Glutamatergic neuron (in vitro differentiated cells): ENCODE measurements at places on chromosomes 1 and 21. TPM values are rescaled to one million over a fixed set of nuclear protein-coding genes. Genes with fewer than 3 reads are reported as not detected.

GRCh38 chr1:182909578-182909977 lies 43.4 kb downstream of the SHCBP1L start:
- no peak for DNase-seq

The OR2T35 gene
- not detected for total RNA-seq

The NR1I3 gene
- total RNA-seq = not detected

DNA sequence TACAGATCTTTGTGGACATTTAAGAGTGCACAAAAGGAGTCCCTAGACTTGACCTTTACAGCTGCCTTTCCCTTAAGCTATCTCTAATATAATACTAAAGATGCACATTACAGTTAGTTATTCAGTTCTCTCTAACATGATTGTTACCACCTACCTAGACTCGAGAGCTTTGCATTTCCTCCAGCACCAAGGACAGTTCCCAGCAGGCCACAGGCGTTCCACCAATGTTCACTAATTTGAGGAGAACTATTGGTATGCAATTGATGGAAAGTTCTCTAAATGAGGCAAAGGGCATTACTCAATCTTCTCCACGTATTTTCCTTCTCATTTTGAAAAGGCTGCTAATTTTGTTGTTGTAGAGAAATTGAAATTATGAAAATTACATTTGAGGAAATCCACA lies 5.4 kb upstream of the NTNG1 start:
- no peak for DNase-seq

GRCh38 chr1:233487408-233487807 lies 126.5 kb upstream of the KCNK1 start:
- DNase-seq = no peak

The RGS13 gene
- not detected for total RNA-seq

The TFF2 gene
- not detected for total RNA-seq

DNA sequence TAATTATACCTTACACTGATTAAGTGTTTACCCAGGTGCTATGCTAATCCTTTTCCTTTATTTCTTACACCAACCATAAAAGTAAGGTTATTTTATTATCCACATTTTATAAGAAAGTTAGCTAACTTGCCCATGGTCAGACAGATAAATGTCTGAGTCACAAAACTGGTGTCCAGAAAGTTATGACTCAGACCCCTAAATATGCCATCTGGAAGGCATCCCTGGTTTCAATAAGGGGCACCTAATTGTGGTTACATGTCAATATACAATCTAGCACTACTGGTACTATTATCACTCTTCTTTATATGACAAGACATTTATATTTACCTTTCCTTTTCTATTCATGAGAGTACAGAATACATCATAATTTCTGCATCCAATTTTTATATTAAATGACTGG lies 496.5 kb upstream of the ADGRL2 start:
- no peak for DNase-seq

The OXCT2 gene
- total RNA-seq = 0.37 TPM

- no peak for DNase-seq
These were observed 149.2 kb downstream of the CLIC6 start for GRCh38 chr21:34817821-34818661.

DNA sequence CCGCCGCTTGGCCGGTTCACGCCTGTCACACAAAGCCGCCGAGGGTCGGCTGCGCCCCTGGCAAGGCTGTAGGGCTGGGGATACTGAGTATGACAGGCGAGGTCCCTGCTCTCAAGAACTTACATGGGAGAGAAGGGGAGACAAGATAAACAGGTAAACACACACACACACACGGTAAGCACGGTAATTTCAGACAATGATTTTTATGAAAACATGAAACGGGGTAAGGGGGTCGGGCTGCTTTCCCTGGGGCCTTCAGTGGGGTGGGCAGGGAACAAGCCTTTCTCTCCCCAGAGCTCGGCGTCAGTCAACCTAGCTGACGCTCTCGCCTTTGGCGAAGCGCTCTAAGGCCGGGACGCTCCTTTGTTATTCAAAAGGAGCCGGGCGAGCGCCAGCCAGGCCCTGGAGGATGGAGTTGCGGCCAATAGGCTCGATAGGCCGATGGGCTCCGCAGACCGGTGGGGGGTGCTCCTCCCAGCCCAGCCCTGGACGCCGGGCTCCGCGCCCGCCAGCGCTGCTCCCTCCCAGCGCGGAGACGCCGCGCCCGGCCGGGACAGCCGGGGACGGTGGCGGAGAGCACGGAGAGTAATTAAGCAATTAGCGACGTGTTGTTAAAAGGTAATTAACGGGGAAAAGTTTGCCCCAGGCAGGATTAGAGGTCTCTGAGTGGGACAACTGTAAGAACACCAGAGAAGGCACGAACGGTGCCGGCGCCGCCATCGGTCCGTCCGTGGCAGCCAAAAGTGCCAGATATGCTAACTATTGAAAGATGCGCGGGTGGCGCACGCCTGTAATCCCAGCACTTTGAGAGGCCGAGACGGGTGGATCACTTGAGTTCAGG lies 950 bp upstream of the INKA2 start:
- peak; percentile 84 for DNase-seq

DNA sequence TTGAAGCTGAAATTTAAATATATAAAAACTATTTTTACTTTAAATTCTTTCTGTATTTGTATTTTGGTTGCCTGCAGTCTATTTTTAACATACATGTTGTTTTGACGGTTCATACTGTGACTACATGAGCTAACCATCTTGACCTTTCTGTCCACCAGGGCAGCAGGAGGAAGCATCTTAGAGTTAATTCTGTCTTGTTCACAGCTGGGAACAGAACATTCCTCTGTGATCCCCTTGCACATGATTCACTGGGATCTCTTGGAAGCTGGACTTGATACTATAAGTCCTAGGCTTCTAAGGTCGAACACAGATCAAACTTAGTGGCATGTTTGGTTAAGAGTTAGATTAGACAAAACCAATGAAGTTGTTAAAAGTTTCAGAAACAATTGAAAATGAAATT lies 99.7 kb downstream of the NFIA start:
- no peak for DNase-seq

The NBPF15 gene
- 39.1 TPM for total RNA-seq

The BATF3 gene
- total RNA-seq = 0.56 TPM

The LYPD8 gene
- not detected for total RNA-seq

The PYHIN1 gene
- not detected for total RNA-seq

DNA sequence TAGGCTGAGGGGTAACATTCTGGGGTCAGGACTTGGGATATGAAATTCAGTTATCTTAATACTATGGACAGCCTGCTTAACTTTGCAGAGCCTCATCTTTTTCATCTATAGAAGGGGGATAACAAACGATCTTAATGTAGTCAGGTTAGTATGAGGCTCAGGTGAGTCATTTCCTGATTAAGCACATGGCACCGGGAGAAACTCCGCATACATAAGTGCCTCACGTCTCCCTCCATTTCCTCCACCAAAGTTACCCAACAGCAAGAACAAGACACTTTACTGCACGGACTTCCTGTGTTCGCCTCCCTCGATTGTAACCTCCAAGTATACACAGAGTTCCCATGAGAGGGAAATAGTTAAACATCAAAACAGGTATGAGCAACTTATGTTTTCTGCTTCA lies 112.7 kb upstream of the COA6 start:
- no peak for DNase-seq

The TRIM46 gene
- total RNA-seq = 30.4 TPM

The TSPAN1 gene
- total RNA-seq = 2.3 TPM

DNA sequence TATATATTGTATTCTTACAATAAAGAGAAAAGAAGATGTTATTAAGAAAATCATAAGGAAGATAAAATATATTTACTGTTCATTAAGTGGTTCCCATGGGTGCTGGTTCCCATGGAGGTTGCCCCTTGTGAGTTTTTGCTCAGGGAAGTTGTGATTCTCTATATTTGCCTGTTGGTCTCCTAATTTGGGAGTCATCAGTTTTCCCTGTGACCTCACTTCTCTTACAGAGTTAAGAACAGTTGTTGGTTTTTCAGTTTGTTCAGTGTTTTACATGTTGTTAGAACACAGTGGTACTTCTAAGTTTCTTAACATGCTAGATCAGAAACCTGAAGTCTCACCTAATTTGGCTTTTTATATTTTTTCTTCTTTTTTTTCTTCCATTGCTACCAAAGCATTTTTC lies 109.2 kb downstream of the OSBPL9 start:
- DNase-seq = no peak

DNA sequence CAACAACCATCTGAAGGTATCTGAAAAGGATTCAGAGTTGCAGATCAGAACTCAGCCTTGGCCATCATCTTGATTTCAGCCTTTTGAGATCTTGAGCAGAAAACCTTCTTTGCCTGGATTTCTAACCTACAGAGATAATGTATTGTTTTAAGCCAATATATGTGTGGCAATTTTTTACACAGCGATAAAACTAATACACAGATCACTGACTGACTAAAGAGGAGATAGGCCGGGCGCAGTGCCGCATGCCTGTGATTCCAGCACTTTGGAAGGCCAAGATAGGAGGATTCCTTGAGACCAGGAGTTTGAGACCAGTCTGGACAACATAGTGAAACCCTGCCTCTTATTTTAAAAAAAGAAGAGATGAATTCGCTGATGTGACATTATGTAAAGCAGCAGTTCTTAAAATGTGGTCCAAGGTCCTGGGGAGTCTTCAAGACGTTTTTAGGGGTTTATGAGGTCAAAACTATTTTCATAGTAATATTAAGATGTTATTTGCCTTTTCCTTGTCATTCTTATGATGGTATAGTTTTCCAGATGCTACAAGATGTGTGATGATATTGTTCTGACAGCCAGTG lies 50.1 kb upstream of the CNN3 start:
- DNase-seq = no peak

DNA sequence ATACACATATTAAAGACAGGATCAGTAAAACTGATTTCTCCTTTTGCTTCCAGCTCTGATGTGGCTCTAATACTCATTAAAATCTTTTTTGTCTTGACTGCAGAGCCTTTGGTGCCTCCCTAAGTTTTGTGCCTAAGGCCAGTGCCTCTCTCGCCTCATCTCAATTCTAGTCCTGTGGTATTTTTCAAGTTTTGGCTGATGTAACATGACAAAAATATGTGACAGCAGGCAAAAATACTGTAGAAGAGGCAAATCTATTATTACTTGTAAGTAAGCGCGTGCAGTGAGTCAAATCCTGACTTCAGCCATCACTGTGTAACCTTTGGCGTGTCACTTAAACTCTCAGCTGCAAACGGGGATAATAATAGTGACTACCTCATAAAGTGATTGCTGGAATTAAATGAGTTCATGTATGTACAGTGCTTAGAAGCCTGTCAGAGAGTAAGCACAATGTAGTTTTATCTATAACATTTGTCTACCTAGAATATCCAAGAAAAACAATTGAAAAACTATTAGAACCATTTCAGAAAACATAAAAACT lies 74.0 kb downstream of the MAB21L3 start:
- DNase-seq = no peak

The AADACL4 gene
- not detected for total RNA-seq

DNA sequence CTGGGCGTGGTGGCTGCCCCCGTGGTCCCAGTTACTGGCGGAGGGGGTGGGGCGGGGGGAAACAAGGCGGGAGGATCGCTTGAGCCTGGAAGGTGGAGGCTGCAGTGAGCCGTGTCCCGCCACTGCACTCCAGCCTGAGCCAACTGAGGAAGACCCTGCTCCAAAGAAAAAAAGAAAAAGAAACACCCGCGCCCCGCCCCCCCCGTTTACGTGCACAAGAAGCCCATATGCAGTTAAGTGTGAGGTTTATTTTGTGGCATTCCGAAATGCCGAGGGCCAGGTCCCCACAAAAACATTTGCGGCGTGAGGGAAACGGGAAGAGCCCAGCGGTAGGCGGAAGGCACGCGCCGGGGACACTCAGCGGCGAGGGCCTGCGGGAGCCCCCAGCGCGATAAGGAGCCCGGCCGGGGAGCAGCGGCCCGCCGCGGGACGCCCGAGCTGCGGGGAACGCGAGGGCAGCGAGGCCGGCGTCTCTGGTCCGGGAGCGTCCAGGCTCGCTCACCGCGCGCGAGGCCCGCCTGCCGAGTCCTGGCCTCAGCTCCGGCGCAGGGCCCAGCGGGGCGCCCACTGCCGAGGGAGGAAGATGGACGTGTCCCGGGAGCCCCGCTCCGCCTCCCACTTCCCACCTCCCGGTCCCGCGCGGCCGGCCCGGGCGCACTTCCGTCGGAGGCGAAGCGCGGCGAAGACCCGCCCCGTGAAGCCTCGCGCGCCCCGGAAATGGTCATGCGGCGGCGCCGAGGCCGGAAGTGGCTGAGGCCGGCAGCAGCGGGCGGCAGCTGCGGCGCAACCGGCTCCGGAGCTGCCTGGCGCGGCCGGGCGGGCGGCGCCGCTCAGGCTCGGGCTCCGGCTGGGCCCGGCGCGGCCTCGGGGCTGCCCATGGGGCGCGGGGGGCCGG lies at the start of gene TRAPPC10:
TSS of gene TRAPPC10 (plus strand) at position 731 of the 895 bp plus-strand sequence. CDS start 185 bp downstream, outside the sequence.
- peak; percentile 87 for DNase-seq

DNA sequence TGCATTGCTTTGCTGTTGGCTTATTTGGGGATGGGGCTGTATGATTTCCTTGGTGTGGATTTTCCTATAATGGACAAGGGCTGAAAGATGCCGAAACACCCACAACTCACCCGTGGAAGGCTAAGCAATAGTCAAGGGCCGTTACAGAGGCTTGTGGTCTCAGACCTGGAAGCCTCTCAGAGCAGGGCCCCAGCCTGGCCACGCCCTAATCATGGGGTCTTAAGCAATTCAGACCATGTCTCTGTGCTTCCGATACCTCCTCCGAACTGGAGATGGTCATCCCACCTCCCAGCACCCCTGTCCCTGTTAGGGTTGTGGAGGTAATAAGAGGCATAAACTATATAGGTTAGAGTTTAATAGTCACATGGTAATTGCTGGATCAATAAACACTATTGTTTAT lies 3.4 kb downstream of the ABCG1 start:
- no peak for DNase-seq

The ELOVL1 gene
- total RNA-seq = 18.7 TPM

The TMEM240 gene
- total RNA-seq = 24.4 TPM

GRCh38 chr1:20426923-20427322 lies 59.1 kb downstream of the CAMK2N1 start:
- DNase-seq = no peak

The PTPN7 gene
- total RNA-seq = not detected
